ENCODE measurements at places on chromosomes 2 and 18.

DNA sequence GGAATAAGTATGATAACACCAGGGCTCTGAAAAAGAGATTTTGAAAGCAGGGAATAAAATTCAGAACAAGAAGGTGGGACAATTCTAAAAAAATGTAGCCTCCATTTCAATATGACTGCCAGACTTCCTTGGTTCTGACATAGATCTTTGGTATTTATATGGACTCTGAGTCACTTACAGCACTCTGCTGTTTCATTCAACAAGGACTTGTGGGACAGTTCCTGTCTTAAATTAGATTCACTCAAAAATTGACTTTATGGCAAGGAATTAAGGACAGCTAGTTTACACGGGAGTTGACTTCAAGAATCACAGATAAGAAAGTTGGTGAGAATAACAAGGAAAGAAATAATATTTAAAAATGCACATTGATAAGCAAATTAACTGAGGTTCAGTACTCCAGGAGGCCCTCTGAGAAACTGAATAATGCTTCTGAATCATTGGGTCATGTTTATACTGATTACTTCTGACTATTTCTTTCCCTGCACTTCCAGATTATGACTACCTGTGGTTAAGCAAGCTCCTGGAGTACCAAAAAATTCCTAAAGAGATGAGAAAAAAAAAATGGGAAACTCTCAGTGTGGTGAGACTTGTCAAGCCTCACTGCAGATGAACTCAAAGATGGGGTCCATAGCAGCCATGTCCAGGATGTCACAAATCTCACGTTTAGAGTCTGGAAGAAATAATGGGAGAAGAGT, 828.3 kb upstream of the PIK3C3 start:
- DNase-seq = no peak

GRCh38 chr2:203605302-203605701, 70.2 kb upstream of the RAPH1 start:
- DNase-seq = no peak

DNA sequence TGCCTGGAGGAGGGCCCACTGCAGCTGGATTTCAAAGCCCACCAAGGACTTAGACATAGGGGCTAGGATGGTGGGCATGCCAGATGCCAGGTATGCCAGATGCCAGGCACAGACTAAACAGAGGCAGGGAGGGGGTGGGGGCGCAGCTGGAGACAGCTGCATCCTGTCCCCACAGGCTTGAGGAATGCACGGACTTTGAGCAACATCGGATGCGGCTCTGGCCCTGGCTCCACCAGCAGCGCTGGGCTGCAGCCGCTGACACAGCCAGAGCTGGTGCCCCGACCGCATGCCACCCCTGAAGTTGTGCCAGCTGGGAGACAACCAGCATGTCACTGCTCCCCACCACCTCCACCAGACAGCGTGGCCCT, 39.5 kb downstream of the AQP12A start:
- no peak for DNase-seq

DNA sequence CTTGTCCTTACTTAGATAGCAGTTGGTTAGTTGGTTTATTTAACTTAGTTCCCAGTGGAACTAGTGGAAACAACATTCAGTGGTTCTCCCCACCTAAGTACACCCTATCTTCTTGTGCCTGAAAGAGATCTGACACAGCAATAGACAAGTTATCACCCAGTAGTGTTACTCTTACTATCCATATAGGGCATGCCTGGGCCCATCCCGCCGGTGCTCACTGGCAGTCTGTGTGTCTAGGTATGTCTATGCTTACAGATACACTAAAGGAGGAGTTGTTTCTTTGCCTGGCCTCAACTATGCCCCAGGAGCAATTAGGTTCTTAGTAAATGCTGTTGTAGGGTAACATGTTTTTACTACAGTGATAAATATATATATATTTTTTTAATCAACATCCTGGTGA, 12.0 kb upstream of the NRP2 start:
- DNase-seq = no peak

- no peak for DNase-seq
Measured at GRCh38 chr18:27558388-27559155, 373.5 kb upstream of the CHST9 start.

DNA sequence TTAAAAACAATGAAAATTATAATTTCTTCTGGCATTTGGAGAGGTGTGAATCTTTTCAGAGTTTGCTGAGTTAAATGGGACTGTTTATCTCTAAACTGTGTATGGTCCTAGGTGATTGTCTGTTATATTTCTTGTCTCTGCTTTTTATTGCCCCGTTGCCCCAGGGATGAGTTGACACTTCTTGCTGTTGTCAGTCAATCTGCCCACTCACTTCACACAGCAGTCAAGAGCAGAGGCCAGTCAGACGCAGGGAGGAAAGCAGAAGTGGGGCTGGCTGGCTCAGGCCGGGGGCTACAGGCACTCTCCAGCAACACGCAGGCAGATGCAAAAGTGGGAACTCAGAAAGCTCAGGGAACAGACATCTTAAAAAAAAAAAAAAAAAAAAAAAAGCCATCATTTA, 365.2 kb downstream of the CLIP4 start:
- DNase-seq = no peak

Measured in NCI-H1930 (cell line).